HCT116 (cell line): ENCODE measurements at places on chromosomes 4 and X. TPM values are rescaled to one million over a fixed set of nuclear protein-coding genes. Genes with fewer than 3 reads are reported as not detected.

DNA sequence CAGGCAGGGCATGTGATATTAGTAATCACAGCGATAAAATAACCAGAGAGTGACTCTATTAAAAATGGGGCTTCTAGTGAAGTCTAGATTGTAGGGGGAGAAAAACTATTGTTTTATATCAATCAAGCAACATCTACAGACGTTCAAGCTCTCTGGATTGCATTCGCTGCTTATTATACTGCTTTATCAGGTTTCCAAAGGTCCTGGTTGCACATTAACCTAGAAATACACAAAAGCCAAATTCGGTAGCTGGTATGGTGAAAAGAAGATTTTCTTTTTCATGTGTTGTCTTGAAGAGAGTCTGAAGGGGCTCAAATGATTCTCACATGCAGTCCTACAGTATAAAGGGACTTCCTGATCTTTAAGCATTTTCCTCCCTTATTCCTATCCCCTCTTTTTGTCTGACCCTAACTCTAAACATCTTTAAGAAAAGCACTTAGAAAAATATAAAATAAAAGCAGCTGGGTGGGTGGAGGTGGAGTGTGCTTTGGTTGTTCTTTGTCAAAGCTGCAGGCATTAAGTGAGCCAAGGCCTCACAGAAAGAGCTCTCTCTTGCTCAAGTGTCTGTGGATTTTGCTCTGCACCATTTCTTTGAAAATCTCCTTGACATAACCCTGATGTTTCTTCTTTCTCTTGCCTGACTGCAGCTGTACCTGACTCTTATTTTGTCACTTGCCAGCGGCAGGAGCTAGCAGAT is 46.1 kb downstream of the MID1IP1 start:
- no peaks in the 10 kb centered on the region for H3K4me1 ChIP-seq
- no peak overlapping the region for H3K27ac ChIP-seq
- H3K27me3 ChIP-seq: no peaks in the 10 kb centered on the region
- no peak for DNase-seq
- H3K36me3 ChIP-seq: no peaks in the 10 kb centered on the region

DNA sequence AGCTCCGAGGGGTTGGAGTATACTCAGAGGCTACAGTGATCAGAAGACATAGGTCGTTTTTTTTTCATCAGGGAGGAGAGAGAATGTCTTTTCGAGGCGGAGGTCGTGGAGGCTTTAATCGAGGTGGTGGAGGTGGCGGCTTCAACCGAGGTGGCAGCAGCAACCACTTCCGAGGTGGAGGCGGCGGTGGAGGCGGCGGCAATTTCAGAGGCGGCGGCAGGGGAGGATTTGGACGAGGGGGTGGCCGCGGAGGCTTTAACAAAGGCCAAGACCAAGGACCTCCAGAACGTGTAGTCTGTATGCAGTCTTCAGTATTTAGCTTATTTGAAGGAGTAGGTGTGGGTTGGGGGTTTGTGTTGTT is 500 bp downstream of the GAR1 start:
- H3K4me3 ChIP-seq: peak overlapping the region; percentile 98
- H3K27me3 ChIP-seq: no peaks in the 10 kb centered on the region
- DNase-seq: no peak
- H3K4me1 ChIP-seq: peaks cover 10% of the 10 kb centered on the region; the same call in 1 of the 2 replicates
- peaks cover 12% of the 10 kb centered on the region for H3K36me3 ChIP-seq

GRCh38 chr4:131584587-131584986 is 1564.5 kb upstream of the PCDH10 start:
- no peak overlapping the region for H3K27ac ChIP-seq
- DNase-seq: no peak
- no peaks in the 10 kb centered on the region for H3K27me3 ChIP-seq
- H3K4me3 ChIP-seq: no peak overlapping the region
- no peaks in the 10 kb centered on the region for H3K36me3 ChIP-seq

GRCh38 chr4:108351791-108352190 is 183.1 kb upstream of the LEF1 start:
- H3K4me1 ChIP-seq: no peaks in the 10 kb centered on the region
- H3K36me3 ChIP-seq: no peaks in the 10 kb centered on the region
- H3K27me3 ChIP-seq: peaks cover 13% of the 10 kb centered on the region; the same call in 1 of the 2 replicates
- no peak overlapping the region for H3K27ac ChIP-seq
- DNase-seq: no peak

DNA sequence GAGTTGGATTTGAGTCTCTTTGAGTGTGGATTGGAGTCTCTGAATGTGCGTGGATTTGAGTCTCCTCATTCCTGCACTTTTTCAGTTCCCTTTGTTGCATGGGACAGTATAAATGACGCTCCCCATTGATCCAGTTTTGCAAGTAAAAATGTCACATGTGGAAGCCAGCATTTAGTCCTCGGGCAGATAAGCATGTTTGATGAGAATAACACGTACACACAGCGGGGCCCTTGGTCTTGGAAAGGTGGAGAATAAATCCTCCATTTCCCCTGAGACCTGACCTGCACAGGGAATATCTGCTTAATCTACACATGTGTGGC is 8.1 kb downstream of the P2RY8 start:
- no peak overlapping the region for H3K27ac ChIP-seq
- H3K4me1 ChIP-seq: no peaks in the 10 kb centered on the region
- no peaks in the 10 kb centered on the region for H3K36me3 ChIP-seq
- H3K27me3 ChIP-seq: peaks cover 8% of the 10 kb centered on the region
- no peak overlapping the region for H3K4me3 ChIP-seq
- no peak for DNase-seq

- no peak for DNase-seq
- no peaks in the 10 kb centered on the region for H3K27me3 ChIP-seq
- no peak overlapping the region for H3K4me3 ChIP-seq
- H3K27ac ChIP-seq: no peak overlapping the region
These were observed 1.3 kb upstream of the TSPYL2 start for GRCh38 chrX:53080628-53081580.

DNA sequence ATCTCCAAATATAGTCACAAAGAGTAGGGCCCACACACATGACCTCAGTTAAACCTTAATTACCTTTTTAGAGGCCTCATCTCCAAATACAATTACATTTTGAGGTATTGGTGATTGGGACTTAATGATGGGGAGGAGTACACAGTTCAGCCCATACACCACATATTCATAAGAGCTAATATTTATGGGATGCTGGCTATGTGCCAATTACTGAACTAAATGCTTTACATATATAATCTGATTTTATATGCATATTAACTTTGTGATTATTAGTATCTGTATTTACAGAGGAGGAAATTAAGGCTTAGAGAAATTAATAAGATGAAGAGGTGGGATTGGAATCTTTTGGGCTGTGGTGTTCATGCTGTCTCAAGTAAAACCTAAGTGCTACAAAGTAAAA is 17.8 kb downstream of the SMARCAD1 start:
- no peaks in the 10 kb centered on the region for H3K27me3 ChIP-seq
- H3K4me1 ChIP-seq: no peaks in the 10 kb centered on the region
- DNase-seq: no peak
- H3K36me3 ChIP-seq: no peaks in the 10 kb centered on the region; the same call in 1 of the 2 replicates
- no peak overlapping the region for H3K27ac ChIP-seq

DNA sequence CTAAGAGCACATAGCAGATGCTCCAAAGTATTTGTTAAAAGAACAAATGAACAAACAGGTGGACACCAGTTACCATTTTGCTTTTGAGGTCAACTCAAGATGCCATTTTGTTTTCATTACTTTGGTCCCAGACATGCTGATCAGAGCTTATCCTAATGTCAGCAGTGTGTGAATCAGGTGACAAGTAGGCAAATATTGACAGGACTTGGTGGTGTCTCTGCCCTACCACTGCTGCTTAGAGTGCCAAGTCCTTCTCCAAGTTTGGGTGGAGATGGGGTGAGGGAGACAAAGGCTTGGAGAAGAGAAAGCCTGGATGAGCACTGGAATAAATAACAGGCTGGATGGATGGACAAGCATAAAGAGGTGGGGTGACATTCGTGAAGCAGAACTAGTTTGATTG is 38.7 kb downstream of the MID1IP1 start:
- H3K4me1 ChIP-seq: no peaks in the 10 kb centered on the region
- DNase-seq: no peak
- H3K27ac ChIP-seq: no peak overlapping the region
- H3K36me3 ChIP-seq: no peaks in the 10 kb centered on the region

GRCh38 chr4:142434519-142435224 is 411.4 kb downstream of the INPP4B start:
- H3K27me3 ChIP-seq: no peaks in the 10 kb centered on the region
- no peaks in the 10 kb centered on the region for H3K36me3 ChIP-seq
- DNase-seq: peak; percentile 4
- peaks cover 4% of the 10 kb centered on the region; the same call in 1 of the 2 replicates for H3K4me1 ChIP-seq
- H3K27ac ChIP-seq: no peak overlapping the region

- H3K4me1 ChIP-seq: no peaks in the 10 kb centered on the region
- H3K4me3 ChIP-seq: no peak overlapping the region
- H3K36me3 ChIP-seq: no peaks in the 10 kb centered on the region
These were observed 62.3 kb downstream of the ALG13 start for GRCh38 chrX:111743316-111743715.

- H3K4me1 ChIP-seq: no peaks in the 10 kb centered on the region; the same call in 1 of the 2 replicates
- DNase-seq: no peak
- no peak overlapping the region for H3K4me3 ChIP-seq
- no peaks in the 10 kb centered on the region for H3K36me3 ChIP-seq
These were observed 6.1 kb downstream of the ENOX2 start for GRCh38 chrX:130896802-130897501.

- no peak for DNase-seq
- no peaks in the 10 kb centered on the region for H3K4me1 ChIP-seq
- H3K4me3 ChIP-seq: no peak overlapping the region
- H3K27me3 ChIP-seq: no peaks in the 10 kb centered on the region
- H3K27ac ChIP-seq: no peak overlapping the region
- no peaks in the 10 kb centered on the region for H3K36me3 ChIP-seq
These were observed 61.7 kb downstream of the TMA16 start for GRCh38 chr4:163556177-163556576.

DNA sequence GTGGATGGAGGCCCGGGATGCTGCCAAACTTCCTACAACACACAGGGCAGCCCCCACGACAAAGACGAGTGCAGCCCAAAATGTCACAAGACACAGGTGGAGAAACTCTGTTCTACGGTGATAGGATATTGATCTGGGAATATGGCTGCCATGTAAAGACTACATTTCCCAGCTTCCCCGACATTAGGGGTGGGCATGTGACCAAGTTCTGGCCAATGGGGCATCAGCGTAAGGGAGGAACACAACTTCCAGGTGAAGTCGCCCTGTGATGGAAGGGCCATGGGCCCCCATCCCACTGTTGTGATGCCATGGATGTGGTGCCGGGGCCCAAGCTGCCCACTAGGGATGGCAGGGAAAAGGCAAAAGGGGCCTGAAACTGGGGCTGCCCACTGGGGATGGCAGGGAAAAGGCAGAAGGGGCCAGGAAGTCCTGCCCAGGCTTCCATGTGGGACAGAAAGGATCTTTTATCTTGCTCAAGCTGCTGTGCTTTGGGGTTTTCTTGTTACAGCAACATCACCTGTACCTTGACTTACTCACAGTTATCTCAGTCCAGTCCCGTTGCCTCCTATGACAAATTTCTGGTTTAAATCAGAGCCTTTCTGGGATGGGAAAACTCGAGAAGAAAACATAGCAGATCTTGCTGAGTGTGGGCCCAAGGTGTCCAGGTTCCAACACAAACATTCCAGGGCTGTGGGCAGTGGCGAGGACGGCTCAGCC is 9.7 kb upstream of the ADRA2C start:
- peak; percentile 47 for DNase-seq
- H3K27me3 ChIP-seq: no peaks in the 10 kb centered on the region

DNA sequence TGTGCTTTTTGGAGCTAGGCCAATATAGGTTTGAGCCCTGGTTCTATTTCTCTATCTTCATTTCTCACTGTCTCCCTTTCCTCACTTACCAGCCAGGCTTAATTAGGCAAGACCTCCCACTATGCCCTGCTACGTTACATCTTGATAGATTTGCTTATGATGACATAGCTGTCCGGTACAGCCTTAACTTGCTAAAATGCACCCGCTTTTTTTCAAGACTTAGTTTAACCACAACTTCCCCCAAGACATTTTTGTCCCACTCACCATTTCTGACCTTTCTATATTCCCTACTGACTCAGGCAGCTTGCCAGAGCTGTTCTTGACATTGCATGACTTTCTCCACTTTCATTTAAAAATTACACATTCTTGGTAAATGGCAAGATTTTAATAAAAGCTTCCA is 152.6 kb downstream of the MID1 start:
- H3K27ac ChIP-seq: no peak overlapping the region
- DNase-seq: no peak
- H3K4me1 ChIP-seq: no peaks in the 10 kb centered on the region
- H3K4me3 ChIP-seq: no peak overlapping the region
- no peaks in the 10 kb centered on the region; the same call in 1 of the 2 replicates for H3K36me3 ChIP-seq

- H3K27me3 ChIP-seq: peaks cover 48% of the 10 kb centered on the region
- no peak overlapping the region for H3K4me3 ChIP-seq
- no peak for DNase-seq
- no peaks in the 10 kb centered on the region for H3K36me3 ChIP-seq
These were observed 290.8 kb downstream of the TENM3 start for GRCh38 chr4:182533964-182534363.

GRCh38 chrX:153821066-153821465 is 9.3 kb downstream of the PDZD4 start:
- H3K27ac ChIP-seq: no peak overlapping the region
- no peaks in the 10 kb centered on the region for H3K36me3 ChIP-seq
- no peak overlapping the region for H3K4me3 ChIP-seq

Gene CLCN4
- 3.1 TPM for total RNA-seq

Gene ADH1C
- total RNA-seq: not detected

Gene TMEM131L
- total RNA-seq: 19.7 TPM

Gene TCEAL6
- total RNA-seq: not detected

Gene BEND2
- total RNA-seq: not detected

Gene PLRG1
- total RNA-seq: 141 TPM

Gene CYTL1
- total RNA-seq: not detected
